Osteoblast (primary cell): ENCODE measurements at places on chromosomes 2 and 18. TPM values are rescaled to one million over a fixed set of nuclear protein-coding genes. Genes with fewer than 3 reads are reported as not detected.

DNA sequence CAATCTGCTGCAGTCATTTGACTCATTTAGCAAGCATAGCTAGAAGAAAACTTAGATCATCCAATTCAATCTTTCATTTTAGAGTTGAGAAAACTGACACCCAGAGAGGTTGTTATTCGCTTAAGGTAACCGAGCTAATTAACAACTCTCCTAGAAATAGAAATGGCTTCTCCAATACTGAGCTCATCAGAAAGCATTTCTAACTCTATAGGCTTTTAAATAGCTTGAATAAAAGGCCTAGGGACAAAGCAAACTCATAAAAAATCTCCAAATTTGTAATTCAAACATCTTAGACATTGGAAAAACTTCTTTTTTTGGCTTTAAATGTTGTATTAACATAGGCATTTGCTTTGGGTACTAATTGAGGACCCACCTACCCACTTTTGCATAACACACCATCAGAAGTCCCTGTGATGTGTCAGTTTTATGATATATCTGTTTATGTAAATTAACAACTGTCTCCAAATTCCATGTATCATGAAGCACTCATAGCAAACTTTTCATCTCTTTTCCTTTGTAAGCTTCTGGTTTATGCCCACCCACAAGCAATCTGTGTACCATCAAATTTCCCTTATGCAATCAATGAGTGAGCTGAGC is 343.9 kb upstream of the CHST9 start:
- no peaks in the 10 kb centered on the region for H3K36me3 ChIP-seq
- H3K27me3 ChIP-seq = no peaks in the 10 kb centered on the region
- H3K27ac ChIP-seq = no peak overlapping the region
- H3K4me3 ChIP-seq = no peak overlapping the region
- no peaks in the 10 kb centered on the region for H3K4me1 ChIP-seq
- no peak for DNase-seq

SCN7A gene
- total RNA-seq = not detected in 2 replicates

CTNNA2 gene
- total RNA-seq = 0.29 TPM in 1 of 2 replicates, not detected in the other

DNA sequence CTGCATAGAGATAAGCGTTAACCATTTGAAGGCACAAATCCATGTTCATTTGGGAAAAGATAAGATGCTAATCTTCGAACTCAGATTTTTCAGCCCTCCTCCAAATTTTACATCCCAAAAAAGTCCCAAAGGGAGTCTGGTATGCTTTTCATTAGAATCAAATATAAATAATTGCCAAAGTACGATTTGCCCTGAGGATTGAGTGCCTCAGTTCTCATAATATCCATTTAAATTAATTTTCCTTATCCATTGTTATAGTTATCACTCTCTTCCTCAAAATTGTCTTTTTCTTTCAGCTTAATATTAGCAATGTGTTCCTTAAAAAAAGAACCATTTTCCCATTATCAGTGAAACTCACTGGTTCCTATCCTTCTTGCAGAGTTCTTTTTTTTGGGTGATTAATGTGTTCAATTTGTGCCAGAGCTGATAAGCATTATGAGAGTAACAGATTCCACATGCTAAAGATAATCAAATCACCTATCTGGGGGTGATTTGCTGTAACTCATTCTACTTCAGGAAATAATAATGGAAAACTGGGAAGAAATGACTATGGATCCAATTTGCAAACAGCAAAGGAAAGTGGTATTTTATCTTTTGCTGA is 686 bp downstream of the HNMT start:
- no peak for DNase-seq
- no peaks in the 10 kb centered on the region for H3K36me3 ChIP-seq
- H3K27me3 ChIP-seq = no peaks in the 10 kb centered on the region
- peaks cover 40% of the 10 kb centered on the region for H3K4me1 ChIP-seq
- H3K4me3 ChIP-seq = peak overlapping the region; percentile 79

- H3K36me3 ChIP-seq = no peaks in the 10 kb centered on the region
- H3K4me3 ChIP-seq = no peak within 1 kb of the TSS
- H3K27ac ChIP-seq = no peak within 1 kb of the TSS
- DNase-seq = no peak
- H3K27me3 ChIP-seq = no peaks in the 10 kb centered on the region
- no peaks in the 10 kb centered on the region for H3K4me1 ChIP-seq
Observed at GRCh38 chr2:77521931-77522470, at the start of gene LRRTM4. TSS of gene LRRTM4 (minus strand) at chr2:77522376.

- no peak overlapping the region for H3K4me3 ChIP-seq
- no peak overlapping the region for H3K27ac ChIP-seq
- no peaks in the 10 kb centered on the region for H3K27me3 ChIP-seq
- DNase-seq = no peak
- no peaks in the 10 kb centered on the region for H3K4me1 ChIP-seq
- H3K36me3 ChIP-seq = no peaks in the 10 kb centered on the region
Observed at GRCh38 chr2:169265591-169265990, 96.7 kb downstream of the LRP2 start.

DNA sequence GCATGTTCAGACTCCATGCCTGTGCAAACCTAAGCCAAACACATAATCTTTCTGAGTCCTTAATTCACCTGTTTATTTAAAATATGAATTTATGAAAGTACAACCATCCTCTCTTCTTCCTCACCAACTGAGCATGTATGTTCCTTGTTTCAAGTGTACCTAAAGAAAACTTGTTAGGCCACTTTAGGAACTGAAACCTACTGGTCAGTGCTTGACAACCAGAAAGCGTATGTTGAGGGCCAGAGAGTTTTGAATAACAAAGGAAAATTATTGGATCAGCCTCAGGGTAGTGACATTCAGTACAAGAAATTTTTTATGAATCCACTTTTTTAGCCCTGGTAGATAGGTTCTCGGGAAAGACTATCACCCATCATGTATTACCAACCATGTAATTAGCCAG is 847.6 kb upstream of the CELF4 start:
- no peak overlapping the region for H3K4me3 ChIP-seq
- H3K36me3 ChIP-seq = no peaks in the 10 kb centered on the region

GRCh38 chr2:141728886-141729285 is 401.9 kb downstream of the LRP1B start:
- H3K4me3 ChIP-seq = no peak overlapping the region
- no peaks in the 10 kb centered on the region for H3K4me1 ChIP-seq
- H3K27me3 ChIP-seq = no peaks in the 10 kb centered on the region
